Gastrocnemius medialis (tissue), 4 donors: ENCODE measurements at places on chromosomes 11 and 22.

DNA sequence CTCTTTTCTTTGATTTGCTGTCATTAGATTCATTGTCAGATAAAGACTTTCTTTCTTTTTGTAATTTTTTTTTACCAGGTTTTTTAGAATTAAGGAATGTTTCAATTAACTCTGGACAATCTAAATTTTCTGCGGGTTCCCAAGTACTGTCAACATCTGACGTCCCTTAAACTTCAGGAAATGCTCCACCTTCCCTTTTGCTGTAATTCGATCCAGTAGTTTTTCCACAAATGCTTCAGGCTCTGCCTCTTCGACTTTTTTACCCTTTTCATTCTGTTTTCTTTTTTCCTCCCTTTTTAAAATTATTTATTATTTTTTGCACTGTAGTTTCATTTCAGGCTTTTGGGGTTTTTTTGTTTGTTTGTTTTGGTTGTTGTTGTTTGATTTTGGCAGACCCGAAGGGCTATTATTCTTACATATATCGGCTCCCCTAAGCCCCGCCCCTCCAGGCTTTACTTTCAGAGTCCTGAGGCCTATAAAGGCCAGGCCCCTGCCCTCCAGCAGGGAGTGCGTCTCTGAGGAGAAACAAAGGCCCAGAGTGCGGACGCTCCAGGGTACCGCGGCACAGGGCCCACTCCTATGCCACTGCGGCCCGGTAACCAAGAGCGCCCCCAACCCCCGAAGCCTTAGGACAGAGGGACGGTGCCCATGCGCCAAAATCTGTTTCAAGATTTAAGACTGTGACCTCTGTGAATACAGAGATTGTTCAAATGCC, 116.4 kb downstream of the TYR start:
- no peak for DNase-seq

GRCh38 chr11:107830915-107831540, 27.6 kb downstream of the SLC35F2 start:
- no peak for DNase-seq

DNA sequence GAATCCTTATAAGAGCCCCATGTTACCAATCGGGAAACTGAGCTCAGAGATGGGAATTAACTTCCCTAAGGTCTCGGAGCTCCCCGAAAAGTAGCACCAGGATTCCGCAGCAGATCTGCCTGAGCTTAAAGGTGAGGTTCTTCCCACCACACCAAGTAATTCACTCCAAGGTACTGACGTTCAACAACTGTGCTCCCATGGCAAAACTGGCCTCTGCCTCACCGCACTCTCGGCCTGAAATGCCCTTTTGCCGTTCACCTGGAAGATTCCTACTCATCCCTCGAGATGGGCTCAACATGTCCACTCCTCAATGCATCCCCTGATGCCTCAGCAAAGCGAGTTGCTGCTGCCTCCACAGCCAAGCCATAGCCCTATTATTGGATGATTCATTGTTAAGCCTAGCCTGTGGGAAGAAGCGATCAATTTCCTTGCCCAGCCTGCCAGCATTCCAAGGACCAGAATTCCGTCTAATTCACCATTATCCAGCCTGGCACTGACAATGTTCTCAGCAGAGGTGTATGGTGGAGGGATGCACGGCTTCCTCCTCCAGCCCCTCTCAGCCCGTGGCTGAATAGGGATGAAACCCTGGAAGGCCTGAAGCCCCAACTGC, 4.2 kb downstream of the PLAAT3 start:
- DNase-seq = no peak

GRCh38 chr11:111762981-111763643, 3.1 kb downstream of the PPP2R1B start:
- no peak for DNase-seq

- DNase-seq = no peak
Measured at GRCh38 chr11:92251980-92252379, 27.4 kb downstream of the FAT3 start.

- DNase-seq = no peak
Measured at GRCh38 chr11:19892876-19893275, 180.2 kb downstream of the NAV2 start.

- DNase-seq = no peak
Measured at GRCh38 chr11:74141241-74141695, 29.5 kb downstream of the C2CD3 start.

DNA sequence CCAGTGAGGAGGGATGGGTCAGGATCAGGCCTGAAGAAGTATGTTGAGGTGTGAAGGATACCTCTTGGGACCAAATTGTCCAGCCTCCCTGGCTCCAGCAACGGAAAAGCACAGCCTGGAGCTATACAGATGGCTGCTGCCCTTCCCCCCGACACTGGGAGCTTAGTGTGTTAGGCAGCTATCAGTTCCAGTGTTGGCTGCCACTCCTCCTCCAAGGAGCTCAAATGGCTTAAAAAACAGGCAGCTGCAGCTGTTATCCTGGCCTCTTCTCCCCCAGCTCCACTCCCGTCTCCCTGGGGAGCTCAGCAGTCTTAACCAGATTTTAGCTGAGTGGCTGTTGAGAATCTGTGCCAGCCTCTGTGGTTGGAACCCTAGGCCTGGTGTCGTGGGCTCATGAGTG, 225.0 kb downstream of the JRKL start:
- no peak for DNase-seq

- peak; percentile 33 for DNase-seq
Measured at GRCh38 chr11:10373340-10373739, 68.5 kb downstream of the ADM start.

DNA sequence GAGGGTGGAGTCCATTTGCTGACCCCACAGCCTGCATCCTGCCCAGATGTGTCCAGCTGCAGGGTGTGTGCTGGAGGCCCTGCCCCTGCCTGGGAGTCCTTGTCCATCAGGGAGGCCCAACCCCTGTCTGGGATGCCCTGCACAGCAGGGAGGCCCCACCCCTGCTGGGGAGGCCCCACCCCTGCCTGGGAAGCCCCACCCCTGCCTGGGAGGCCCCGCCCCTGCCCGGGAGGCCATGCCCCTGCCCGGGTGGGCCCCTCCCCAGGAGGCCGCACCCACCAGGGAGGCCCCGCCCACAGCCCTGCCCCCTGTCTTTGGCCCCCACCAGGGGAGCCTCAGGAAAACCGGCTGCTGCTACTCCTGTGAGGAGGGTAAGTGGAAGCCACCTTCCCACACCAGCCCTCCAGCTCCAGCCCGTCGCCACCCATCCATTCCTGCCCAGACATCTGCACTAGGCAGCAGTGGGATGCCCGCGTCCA, 37.2 kb downstream of the MUC5B start:
- no peak for DNase-seq

GRCh38 chr22:49301398-49302149, 526.1 kb downstream of the BRD1 start:
- no peak for DNase-seq

GRCh38 chr11:117752721-117753237, 44.2 kb downstream of the DSCAML1 start:
- DNase-seq = no peak

- no peak for DNase-seq
Measured at GRCh38 chr11:44893846-44894617, 56.7 kb downstream of the TP53I11 start.

DNA sequence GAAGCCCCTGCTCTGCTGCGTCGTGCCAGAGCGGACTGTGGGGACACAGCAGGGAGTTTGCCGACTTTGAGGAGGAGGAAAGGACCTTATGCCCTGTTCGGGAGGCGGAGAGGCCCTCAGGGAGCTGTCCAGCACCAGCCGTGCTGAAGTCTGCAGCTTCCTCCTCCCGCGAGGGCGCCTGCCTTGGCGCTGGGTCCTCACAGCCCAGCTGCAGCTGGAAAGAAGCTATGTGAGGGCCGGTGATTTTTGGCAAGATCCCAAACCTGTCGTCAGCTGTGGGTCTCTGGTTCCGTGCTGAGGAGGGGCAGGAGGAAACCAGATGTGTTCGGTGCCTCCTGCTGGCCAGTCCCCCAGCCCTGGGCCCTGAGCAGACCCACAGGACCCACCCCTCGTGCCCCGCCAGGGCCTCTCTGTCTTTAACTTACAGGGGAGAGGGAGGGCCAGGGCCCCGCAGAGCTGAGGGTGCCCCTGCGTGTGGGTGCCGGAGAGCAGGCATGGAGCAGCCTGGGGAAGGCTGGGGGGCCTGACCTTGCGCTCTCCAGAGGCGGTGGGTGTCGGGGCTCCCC, 12.0 kb downstream of the BRSK2 start:
- DNase-seq = no peak

DNA sequence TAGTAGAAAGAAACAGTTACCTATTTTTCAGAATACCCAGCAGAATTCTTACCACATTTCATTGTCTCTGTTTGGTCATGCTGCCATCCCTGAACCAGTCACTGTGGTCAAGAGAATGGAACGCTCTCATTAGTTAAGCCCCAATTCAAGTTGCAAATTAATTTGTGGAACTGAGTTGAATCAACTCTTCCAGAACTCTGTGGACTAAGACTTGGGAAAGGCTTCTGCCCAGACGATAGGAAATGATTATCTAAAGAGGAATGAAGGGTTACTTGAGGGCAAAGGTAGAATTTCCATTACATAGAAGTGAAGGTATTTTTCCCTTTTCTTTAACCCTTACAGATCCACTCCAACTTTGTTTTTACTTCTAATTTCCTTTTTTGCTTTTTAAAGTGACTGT, 286.4 kb downstream of the DYNC2H1 start:
- no peak for DNase-seq

GRCh38 chr22:39277142-39277607, 32.4 kb upstream of the PDGFB start:
- DNase-seq = no peak

DNA sequence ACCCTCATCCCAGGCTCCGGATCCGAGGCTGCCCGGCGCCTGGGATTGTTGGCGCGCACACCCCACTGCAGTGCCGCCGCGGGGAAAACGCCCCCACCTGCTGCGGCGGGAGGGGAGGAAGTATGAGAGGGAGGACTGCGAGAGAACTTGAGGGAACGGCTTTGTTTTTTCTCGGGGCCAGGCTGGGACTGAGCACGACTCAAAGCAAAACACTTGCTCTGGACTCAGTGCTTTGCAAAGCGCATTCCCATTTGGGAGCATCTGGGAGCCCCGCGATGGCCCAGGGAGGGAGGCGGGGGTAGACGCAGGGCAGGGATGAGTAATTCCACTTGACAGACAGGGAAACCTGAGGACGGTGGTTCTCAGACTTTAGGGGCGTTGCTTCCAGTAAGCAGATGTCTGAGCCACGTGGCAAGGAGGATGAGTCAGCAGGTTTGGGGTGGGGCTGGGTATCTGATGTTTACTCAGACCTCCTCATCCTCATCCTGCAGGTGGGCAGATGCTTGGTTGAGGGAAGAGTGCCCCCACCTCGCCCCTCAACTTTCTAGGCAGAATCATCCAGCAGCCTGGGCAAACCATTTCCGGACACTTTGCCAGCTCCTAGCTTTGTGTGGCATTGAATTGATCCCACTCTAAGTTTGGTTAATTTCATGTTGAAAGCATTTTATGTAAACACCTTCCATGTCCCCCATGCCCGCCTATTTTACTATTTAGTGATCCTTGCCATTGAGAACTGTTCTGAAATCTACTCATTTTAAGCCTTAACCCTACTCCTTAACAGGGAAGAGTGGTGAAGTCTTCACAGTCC, 1.5 kb downstream of the MIAT start:
- DNase-seq = peak; percentile 33

GRCh38 chr11:112408517-112408916, 147.9 kb upstream of the PLET1 start:
- no peak for DNase-seq

GRCh38 chr11:110435780-110436717, 6.3 kb downstream of the FDX1 start:
- peak; percentile 45 for DNase-seq

GRCh38 chr22:30649430-30650007, 13.9 kb downstream of the SLC35E4 start:
- peak; percentile 33 for DNase-seq

DNA sequence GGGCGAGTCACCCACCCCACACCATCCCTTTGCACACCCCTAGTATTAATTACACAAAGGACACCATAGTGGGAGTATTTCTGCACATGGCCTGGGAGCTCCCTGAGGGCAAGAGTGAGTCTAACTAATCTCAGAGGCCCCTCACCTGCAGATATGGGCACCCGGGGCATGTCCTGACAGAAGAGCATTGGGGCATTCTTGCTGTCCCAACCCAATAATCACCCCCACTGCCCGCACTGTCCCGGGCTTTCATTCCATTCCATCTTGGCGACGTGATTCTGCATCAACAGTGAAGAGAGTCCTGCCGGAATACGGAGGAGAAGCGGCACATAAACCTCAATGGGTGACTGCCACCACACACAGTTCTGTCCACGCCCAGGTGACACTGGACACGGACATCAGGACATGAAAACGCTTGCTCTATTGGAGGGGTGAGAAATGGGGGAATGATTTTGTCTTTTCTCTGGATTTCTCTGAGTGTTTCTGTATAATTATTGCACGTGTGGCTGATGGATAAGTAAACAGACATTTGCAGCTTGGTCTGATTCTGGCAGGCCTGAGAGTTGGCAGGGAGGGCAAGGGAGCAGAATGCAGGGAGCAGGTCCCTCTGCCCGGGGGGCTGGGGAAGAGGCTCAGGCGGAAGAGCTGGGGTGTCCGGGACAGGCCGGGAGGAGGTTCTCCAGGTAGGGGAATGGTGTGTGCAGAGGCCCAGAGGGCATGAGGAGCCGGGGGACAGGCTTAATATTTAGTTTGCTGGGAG, 38.2 kb downstream of the SCUBE1 start:
- no peak for DNase-seq

DNA sequence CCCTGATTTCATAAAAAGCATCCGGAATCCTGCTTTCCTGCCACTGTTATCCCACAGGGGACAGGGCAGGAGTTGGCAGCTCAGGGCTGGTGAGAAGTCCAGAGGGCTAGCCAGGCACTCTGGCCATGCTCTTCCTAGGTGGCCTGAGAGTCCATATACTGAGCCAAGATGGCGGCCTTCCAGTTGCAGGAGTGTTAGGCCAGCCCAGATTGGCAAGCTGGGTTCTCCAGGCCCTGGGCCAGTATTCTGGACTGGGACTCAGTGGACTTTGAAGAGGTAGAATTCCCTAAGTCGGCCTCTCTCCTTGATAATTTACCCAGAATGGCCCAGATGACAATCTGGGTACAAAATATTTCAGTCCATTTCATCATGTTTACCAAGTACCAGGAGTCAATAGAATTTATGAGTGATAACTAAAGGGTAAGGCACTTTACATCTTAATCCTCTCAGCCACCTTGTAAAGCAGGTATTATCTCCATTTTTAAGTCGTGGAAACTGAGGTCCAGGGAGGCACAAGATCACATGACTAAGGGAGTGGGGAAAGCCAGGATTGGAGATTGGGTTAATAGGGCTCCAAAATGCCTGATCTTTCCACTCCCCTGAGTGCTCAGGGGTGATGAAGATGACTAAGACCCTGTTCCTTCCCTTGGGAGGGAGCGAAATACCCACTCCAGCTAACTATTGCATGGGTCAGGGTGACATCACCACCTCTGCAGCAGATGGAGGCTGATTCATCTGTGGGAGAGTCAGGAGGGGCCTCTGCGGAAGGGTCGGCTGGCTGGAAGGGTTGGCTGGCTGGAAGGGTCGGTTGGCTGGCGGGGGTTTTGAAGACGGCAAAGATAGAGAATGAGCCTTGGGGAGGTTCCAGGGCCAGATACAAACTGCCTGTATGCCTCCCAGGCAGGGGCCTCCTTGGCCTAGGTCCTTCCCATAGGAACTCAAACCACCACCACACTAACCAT, 1.2 kb upstream of the MICALL1 start:
- DNase-seq = peak; percentile 53

- DNase-seq = no peak
Measured at GRCh38 chr11:44243086-44243485, 66.9 kb downstream of the ALX4 start.

- DNase-seq = no peak
Measured at GRCh38 chr22:24102366-24103200, 78.7 kb upstream of the SUSD2 start.
